Islet precursor cell (in vitro differentiated cells): ENCODE measurements at places on chromosomes 13 and 19.

- DNase-seq = peak; percentile 80
These were observed 2.9 kb upstream of the FTL start for GRCh38 chr19:48962029-48962848.

GRCh38 chr13:63435667-63436324, 2020.1 kb upstream of the PCDH20 start:
- peak; percentile 54 for DNase-seq

GRCh38 chr13:30406779-30407416, 15.4 kb upstream of the UBE2L5 start:
- DNase-seq = no peak

DNA sequence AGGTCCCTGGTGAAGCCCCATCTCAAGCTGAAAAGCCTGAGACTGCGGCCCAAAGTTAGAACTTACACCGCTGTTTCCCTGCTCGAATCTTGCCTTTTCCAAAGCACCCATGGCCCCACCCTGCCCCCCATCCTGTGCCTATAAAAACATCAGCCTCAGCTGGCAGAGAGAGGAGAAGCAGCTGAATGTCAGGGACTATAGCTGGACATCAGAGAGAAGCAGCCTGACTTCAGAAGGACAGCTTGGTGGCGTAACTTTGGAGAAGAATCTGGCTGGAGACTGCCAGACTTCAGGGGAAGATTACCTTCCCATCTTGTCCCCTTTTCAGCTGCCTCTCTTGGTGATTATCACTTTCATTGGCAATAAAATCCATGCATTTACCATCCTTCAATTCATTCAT, 9.3 kb upstream of the RCBTB2 start:
- DNase-seq = no peak

- no peak for DNase-seq
These were observed 229.8 kb upstream of the IPO5 start for GRCh38 chr13:97723655-97724054.

DNA sequence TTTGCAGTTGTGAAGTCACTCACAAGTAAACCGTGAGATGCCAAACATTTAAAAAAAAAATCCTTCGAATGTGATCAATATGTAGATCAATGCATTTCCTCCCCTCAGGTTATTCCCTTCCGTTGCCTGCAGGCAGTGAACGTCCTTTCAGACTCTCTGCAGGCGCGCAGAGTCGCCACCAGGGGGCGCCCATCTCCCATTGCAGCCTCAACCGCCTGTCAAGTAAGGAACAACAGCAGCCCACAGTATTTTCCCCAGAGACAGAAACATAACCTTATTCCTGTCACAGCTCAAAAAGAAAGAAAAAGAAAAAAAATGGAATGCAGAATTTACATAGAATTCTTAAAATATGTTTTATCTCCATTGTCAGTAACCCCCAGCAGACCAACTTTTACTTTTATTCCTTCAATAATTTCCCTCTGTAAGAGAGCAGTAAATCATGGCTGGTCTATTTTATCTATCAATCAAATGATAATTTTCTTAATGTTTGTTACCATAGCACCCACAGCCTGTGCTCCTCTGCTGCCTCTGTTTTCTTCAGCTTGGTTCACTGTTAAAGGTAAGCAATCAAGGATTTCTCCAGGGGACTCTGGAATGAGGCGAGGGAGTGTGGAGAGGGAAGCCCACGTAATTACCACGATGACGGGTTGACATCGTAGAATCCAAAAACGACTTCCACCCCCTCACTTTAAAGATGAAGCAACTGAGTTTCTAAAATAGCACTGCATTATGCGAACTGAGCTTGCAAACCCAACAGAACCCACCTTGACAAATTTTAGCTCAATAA, 637.6 kb upstream of the ARGLU1 start:
- peak; percentile 84 for DNase-seq

DNA sequence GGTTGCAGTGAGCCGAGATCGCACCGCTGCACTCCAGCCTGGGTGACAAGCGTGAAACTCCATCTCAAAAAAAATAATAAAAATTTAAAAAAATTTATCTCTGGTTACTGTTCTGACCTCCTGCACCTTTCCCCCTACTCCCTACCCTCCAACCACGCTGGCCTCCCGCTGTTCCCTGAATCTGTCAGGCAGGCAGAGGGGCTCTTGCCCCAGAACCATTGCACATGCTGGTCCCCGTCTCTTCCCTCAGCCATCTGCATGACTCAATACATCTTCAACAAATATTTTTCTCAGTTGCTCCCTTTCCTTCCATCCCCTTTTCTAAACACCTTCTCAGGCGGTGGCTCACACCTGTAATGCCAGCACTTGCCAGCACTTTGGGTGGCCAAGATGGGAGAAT, 1.1 kb upstream of the FAM187B start:
- DNase-seq = peak; percentile 31

GRCh38 chr13:44903574-44903985, 85.7 kb downstream of the NUFIP1 start:
- DNase-seq = peak; percentile 72

DNA sequence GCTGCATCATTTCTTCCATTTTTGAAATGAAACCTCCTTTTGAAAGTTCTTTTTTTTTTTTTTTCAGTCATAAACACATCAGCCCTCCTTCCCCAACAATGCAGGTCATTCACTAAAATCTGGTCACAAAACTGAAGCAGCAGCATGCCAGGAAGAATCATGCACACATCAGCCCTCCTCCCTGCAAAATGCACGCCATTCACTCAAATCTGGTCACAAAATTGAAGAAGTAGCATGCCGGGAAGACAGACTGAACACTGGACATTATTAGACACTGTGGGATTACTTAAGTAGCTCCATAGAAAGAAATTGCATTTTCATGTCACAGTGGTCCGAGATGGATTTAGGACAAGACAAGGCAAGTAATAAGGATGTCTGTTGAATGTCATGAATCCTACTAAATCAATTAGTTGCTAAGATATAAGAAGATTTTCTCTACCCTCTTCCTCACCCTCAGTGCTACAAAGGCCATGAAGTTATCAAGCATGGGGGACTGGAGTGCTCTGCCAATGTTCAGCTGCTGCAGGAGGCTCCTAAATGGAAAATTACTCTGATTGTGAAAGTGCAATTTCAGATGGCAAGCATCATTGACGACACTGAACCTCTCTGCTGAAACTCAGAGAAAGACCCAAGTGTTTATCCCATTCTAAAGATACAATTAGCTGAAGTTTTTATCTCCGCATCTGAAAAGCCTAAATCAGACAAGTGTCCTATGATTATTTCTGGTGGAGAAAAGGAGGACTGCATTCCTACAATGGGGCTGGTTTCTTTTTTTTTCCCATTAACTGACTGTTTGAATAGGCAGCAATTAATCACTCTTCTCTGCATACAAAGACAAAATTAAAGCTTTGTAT, 913.2 kb downstream of the DIAPH3 start:
- DNase-seq = no peak

GRCh38 chr13:112710855-112711527, 21.2 kb downstream of the ATP11A start:
- DNase-seq = no peak

DNA sequence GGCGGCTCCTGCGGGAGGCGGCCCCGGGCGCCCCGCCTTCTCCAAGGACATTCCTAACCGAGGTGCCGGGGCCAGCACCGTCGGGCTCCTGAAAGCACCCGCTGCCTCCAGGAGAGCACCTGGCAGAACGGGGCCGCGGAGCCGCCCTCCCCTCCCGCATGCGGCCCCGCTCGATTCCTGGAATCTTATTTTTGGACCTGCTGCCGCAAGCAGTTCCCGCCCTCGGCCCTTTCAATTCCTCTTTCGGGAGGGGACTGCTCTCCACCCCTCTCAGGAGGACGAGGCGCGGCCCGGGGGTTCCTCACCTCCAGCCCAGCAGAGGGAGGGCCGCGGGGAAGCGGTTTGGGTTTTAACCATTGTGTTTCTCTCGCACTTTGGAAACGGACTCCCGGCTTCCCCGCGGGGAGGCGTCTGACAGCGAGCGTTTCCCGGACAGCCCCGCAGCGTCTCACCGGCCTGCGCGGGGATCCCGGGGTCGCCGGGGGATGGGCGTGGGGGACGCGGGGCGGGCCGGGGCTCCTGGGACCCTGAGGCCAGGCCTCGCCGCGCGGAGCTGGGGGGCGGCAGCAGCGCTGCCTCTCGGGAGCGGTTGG, 849 bp downstream of the GAS6 start:
- DNase-seq = peak; percentile 69

DNA sequence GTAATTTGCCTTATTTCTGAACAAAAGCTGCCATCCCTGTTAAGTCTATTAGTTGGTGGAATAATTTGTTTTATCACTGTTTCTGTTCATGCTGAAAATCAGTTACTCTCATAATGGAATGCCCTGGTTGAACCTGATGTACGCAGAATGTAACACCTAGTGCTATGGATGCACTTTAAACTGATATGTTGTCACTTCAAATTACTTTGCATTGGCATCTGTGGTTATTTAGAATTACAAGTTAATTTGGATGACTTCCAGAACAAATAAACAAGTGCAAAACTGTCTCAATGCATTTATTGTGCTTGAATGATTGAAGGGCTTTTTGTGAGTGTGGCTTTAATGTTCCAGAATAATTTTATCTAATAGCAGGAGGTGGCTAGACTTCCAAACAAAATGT, 368.2 kb upstream of the SLITRK5 start:
- DNase-seq = no peak

- DNase-seq = no peak
These were observed 5.0 kb upstream of the EML2 start for GRCh38 chr19:45643927-45644771.

GRCh38 chr13:66546534-66547379, 683.4 kb downstream of the PCDH9 start:
- no peak for DNase-seq

DNA sequence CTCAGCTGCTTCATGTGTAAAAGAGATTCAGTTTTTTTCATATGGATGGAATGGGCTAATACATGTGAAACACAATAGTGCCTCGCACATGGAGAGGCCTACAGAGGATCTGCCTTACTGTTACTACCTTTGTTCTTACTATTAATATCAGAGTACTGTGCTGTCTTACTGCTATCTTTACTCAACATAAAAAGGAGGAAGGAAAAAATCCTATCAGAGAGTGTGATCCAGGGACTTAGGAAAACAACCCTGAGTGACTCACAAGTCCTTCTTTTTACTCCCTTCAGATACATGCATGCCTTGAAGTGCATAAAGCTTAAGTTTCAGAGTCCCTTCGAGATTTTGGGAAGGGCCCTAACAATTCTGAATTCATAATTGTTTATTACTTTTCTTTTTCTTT, 136.8 kb downstream of the TBC1D4 start:
- DNase-seq = no peak

GRCh38 chr13:40148101-40148500, 492.6 kb downstream of the COG6 start:
- DNase-seq = no peak

DNA sequence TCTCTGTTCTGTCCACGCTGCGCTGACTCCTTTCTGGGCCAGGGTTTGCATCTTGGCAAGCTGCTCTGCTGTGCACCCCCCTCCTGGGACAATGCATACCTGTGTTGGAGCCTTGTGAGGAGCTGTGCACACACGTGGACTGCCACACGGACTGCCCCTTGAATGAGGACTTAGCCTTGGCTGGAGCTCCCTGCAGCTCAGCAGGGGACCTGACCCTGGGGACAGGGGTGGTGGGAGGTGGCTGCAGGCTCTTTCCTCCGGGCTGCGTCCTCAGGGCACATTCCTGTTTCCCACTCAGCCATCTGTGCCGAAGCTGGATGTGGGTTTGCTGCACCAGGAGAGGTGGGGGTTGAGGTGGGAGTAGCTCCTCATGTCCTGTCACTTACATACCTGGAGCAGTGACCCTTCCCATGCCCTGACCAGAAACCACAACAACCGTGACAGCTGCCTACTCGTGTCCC, 8.2 kb downstream of the RAB11B start:
- peak; percentile 71 for DNase-seq

DNA sequence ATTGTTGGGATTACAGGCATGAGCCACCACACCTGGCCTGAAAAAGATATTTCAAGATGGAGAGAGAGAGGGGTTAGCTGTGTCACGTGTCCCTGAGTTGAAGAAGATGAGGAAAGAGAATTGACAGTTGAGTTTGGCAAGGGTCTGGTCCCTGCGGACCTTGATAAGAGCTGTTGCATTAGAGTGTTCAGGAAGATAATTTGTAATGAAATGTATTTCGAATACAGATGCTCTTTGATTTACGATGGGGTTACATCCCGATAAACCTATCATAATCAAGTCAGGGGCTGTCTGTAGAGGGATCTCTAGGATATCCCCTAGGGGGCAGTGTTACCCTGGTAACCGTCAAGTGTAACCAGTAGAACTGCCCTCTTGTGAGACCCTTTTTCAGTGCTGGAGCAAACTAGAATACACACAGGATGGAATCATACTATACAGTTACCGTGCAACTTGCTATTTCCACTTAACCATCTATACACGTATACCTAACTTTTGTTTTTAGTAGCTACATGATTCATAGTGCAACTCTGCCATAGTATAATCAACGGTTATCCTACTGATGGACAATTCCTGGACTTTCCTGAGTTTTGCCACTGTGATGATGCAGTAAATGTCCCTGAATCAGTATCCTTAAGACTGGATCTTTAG, 1.5 kb upstream of the ELOF1 start:
- DNase-seq = peak; percentile 78

DNA sequence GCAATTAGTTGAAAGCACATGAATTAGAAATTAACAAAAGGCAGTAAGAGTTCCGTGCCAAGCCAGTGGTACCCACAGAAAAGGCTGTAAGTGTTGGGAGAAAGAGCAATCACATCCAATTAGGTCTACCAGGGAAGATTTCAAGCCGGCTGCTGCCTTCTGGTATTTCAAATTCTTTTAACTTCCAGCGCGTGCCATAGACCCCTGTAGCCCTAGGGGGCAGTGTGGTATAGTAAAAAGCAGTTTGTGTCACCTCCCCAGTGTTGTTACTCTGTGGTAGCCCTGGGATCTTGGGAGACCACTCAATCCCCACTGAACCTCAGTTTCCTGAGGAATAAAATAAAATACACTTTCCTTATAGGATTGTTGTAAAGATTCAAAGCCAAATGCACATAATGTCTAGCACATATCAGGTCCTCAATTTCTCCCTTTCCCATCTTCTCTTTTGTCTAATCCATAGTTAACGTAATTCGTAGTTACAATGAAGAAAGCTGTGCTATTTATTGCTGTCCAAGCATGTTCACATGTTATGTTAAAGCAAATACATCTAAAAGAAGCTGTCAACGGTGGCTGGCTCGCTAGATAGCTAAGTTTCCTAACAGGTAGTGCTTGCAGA, 230.2 kb downstream of the TDRD3 start:
- peak; percentile 82 for DNase-seq

GRCh38 chr19:45103508-45104319, 10.7 kb downstream of the PPP1R37 start:
- no peak for DNase-seq

GRCh38 chr13:104809483-104809882, 1726.0 kb downstream of the EFNB2 start:
- no peak for DNase-seq

- no peak for DNase-seq
These were observed 12.7 kb downstream of the LAIR1 start for GRCh38 chr19:54352041-54352440.

DNA sequence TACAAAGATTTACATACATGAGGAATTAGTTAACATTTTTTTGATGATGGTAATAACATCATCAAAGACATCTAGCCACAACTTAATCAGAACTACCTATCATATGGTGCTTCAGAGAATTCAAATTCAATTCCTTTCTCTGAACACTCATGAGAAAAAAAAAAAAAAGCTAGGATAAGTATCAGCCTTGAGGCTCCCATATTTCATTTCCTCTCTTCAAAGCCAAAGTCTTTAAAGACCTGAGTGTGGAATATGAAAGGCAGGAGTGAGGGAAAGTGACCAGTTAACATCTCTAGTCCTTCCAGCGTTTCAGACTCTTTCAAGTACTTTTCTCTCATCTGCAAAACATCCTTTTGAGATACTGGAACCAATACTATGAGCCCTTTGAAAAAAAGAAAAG, 137.5 kb downstream of the DCLK1 start:
- DNase-seq = no peak
